ENCODE measurements at places on chromosomes 2 and 18.

DNA sequence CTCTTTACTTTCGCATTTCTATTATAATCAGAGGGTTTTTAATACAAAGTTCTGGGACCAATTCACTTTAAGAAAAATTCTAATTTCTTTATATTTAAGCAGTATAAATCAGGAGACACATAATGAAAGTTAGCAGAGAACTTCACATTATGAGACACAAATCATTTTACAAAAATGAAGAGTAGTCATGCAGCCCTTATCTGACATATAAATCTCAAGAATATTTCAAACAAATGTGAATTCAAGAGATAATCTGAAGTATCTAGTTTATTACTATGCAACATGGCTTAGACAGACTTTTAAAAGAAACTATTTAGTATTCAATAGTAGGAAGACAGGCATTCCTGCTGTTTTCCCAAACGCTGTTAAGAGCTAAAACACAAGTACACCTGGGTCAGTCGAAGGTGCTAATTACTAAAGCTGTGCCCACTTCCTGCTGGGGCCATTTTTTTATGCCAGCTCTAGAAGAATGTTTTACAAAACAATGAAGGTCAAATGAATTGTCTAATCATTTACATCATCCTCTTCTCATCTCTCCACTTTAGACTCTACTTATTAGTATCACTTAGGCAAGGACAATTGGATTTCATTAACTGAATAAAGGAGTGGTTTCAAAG, 40.2 kb downstream of the CWC22 start:
- DNase-seq: no peak

- no peak for DNase-seq
Observed at GRCh38 chr18:26425148-26425531, 123.2 kb downstream of the KCTD1 start.

GRCh38 chr2:94956797-94957391, 68.6 kb upstream of the MAL start:
- no peak for DNase-seq

DNA sequence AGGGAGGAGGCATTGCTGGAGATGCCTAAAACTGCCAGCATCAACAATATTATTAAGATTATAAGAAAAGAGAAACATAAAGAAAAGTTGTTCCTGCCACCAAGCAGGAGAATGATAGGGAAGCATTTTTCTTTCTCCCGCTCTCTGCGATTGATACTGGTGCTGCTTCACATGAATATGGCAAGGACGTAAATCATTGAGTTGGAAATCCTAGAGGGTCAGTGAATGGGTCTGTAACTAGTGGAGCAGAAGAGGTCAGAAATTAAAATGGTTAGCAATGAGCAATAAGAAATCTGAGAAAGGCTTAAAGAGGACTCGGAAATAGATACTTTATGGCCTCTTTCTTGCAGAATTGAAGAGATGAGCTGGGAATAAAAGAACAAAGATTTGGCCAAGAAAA, 631.7 kb downstream of the BCL11A start:
- DNase-seq: no peak

DNA sequence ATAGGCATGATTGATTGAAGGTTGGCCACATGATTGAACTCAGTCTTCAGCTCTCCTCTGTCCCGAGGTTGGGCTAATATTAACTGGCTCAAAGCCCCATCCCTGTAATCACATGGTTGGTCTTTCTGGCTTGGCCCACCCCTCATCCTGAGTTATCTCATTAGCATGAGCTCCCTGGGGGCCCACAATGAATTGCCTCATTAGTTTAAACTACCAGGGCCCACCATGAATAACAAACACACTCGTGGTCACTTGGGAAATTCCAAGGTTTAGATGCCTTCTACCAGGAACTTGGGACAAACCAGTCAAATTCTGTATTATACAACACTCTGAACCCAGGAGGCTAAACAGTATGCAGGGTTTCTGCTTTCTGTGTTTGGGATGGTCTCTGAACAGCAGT, 121.7 kb upstream of the B3GNT2 start:
- DNase-seq: no peak

GRCh38 chr2:104852090-104852666, 1.7 kb upstream of the POU3F3 start:
- peak; percentile 81 for DNase-seq

DNA sequence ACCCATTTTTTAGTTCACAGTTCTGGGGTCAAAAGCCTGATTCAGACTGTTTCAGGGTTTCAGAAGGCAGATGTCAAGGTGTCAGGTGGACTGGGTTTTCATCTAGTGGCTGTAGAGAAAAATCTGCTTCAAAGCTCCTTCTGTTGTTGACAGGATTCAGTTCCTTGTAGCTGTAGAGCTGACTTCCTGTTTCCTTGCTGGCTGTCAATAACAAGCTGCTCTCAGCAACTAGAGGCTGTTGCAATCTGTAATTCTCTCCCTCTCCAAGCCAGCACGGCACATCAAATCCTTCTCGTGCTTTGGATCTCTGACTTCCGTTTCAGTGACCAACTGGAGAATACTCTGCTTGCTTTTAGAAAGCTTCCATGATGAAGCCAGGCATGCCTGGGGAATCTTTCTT, 179.4 kb downstream of the DOK6 start:
- no peak for DNase-seq

DNA sequence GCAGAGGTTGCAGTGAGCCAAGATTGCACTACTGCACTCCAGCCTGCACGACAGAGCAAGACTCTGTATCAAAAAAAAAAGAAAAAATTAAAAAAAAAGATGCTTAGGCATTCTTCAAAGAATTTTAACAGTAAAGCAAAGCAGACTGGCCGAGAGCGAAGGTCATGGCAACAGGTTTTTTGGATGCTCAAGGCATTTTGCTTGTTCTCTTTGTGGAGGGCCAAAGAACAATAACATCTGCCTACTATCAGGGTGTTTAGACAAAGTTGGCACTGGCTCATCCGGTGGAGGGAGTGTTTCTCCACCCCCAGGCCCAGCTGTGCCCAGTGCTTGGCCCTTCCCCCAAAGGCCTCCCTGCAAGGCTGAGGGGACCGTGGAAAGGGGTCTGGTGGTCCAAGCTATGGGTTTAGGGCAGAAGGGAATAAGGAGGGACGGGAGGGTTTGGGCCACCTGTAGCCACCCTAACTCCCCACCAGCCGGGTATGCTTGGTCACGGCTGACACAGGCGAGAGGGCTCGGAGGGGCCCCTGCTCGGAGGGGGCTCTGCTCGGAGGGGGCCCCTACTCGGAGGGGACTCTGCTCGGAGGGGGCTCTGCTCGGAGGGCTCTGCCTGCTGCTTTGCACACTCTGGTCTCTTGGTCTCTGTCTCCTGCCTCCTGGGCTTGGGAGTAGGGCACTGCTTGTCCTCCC, 26.7 kb upstream of the ALLC start:
- DNase-seq: no peak

- DNase-seq: no peak
Observed at GRCh38 chr2:26541401-26542193, 63.7 kb upstream of the OTOF start.

Data from upper lobe of left lung (tissue), 6 donors.